ENCODE measurements at places on chromosomes 5 and 9. TPM values are rescaled to one million over a fixed set of nuclear protein-coding genes. Genes with fewer than 3 reads are reported as not detected.

The PCA3 gene
- 0.32 TPM for total RNA-seq

The CAAP1 gene
- total RNA-seq: 16.1 TPM

The ADAMTSL1 gene
- 18.4 TPM for total RNA-seq

The CAST gene
- 194 TPM for total RNA-seq

The PCDHB9 gene
- 0.16 TPM for total RNA-seq

The PLGRKT gene
- 21.2 TPM for total RNA-seq

The CLIC3 gene
- total RNA-seq: not detected

The DDX41 gene
- total RNA-seq: 86.4 TPM

- DNase-seq: no peak
Measured at GRCh38 chr9:90064248-90064647, 459.4 kb downstream of the GADD45G start.

- DNase-seq: no peak
Measured at GRCh38 chr5:94366811-94367210, 251.6 kb downstream of the KIAA0825 start.

DNA sequence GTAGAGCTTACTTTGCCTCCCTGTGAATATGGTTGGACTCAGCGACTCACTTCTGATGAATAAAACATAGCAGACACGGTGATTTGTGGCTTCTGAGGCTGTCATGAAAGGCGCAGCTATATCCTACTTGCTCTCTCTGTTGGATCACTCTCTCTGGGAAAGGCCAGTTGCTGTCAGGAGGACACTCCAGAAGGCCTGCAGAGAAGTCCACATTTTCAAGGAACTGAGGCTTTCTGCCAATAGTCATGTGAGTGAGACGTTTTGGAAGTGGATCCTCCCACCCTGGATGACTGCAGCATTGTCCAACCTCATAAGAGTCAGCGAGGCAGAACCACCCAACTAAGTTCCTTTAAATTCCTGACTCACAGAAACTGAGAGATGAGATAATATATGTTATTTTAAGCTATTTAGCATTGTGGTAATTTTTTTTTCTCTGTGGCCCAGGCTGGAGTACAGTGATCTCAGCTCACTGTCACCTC lies 156.0 kb upstream of the MAST4 start:
- DNase-seq: peak; percentile 10

DNA sequence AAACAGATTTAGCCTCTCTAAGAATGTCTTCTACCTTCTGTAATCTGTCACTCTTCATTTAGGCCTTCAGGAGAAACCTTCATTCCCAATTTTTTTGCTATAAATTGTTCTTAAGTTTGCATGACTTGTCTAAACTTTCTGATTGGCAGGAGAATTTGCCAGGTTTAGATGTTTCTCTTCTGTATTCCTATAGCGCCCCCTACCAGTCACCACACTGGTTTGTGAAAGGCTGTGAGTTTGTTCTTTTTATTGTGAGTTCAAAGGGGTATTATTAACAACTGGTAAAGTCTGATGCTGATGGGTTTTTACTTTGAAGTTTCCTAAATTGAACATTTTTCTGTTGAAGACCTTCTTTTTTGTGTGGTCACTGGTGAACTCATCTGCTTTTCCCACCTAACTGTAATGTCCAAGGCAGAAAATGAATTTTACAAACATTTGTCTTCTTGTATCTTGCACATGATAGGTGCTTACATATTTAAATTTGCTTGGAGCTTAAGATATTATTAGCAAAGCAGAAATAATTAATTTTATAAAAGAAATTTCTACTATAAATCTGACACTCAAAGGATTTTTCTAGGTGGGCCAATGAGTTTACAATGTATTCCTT lies 18.4 kb upstream of the F2RL2 start:
- DNase-seq: peak; percentile 85

DNA sequence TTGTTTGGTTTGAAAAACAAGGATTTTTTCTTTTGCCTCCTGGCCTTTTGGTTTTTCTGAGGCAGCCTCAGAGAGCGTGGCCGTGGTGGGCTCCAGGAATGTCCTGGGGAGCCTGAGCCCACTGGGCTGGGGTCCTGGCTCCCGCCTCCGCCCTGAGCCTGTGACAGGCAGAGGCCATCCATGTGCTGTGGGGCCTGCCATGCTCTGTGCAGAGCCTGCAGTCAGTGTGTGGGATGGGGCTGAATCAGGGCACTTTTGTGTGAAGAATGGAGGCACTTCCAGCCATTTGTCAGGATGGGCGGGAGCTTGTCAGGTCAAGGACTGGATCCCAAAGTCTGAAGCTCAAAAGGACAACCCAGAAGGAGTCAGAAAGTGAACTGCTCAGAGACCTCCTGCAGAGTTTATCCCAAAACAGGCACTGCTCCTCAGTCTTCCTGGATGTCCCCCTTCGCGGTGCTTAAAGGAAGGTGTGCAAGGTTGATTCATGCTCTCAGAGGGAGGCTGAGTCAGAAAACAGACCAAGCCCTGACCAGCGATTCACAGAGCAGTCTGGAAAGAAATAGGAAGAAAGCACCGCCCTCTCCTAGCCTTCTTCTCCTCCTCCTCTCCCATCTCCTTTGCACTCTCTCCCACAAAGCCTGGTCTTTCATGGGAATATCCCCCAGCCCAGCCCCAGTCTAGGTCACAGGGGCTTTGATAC lies 53.2 kb downstream of the MVB12B start:
- DNase-seq: no peak

DNA sequence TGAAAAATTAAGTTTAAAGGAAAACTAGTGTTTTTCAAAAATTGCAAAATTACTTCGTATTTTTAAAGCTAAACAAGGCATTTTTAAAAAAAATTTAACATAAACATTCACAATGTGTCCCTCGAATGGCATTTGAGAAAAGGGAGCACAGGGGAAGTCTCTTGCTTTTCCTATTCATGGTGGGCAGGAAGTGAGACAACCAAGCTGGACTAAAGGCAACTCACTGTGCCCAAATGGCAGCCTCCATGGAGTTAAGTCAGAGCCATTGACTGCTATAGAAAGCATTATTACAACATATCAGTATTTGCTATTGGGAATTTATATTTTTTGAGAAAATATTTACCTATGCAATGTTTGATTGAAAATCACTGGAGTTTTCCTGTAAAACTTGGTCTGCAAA lies 8.3 kb downstream of the HNRNPH1 start:
- no peak for DNase-seq

- DNase-seq: no peak
Measured at GRCh38 chr5:98602534-98603112, 170.8 kb upstream of the RGMB start.

DNA sequence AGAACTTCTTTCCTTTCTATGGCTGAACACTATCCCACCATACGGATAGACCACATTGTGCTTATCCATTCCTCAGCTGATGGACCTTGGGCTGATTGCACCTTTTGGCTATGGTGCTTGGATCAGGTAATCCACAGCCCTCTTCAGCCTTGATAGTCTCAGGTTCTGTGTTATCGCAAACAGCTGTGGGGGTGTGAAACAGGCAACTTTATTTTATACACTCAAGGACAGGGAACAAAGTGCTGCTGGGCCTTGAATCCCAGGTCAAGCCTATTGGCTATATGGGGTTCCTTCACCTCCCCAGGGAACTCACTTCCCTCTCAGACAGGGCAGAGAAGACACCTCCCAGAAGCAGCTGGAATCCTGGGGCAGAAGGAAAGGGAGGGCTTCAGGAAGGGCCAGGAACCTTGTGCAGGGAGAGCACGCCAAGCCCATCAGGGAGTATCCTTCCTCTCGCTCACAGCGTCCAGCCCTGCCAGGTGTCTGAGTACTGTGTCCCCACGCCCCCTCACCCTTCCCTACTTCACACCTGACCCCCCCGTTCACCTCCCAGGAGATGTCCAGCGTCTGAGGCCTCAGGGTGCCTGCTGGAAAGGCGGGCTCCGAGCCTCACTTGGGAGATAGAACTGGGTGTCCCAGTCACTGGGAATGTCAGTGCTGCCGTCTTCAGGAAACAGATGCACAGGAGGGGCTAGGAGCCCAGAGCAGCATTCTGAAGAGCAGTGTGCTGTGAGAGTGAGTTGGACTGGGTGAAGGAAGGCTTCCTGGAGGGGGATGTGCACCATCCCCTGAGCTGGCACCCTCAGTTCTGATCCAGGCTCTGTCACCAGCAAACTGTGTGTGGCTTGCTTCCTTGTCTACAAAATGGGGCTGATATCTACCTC lies 32.8 kb downstream of the AFAP1L1 start:
- no peak for DNase-seq

DNA sequence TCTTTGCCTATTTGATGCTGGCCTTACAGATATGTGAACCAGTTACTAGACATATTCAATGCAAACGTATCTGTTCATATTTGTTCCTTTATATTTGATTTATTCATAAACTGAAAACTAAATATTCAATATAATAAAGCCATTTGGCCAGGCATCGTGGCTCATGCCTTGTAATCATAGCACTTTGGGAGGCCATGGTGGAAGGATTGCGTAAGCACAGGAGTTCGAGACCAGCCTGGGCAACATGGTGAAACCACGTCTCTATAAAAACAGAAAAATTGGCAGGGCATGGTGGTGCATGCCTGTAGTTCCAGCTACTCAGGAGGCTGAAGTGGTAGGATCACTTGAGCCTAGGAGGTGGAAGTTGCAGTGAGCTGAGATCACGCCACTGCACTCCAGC lies 49.2 kb upstream of the CTNNAL1 start:
- DNase-seq: no peak

GRCh38 chr5:74570250-74570649 lies 70.3 kb downstream of the ENC1 start:
- no peak for DNase-seq

DNA sequence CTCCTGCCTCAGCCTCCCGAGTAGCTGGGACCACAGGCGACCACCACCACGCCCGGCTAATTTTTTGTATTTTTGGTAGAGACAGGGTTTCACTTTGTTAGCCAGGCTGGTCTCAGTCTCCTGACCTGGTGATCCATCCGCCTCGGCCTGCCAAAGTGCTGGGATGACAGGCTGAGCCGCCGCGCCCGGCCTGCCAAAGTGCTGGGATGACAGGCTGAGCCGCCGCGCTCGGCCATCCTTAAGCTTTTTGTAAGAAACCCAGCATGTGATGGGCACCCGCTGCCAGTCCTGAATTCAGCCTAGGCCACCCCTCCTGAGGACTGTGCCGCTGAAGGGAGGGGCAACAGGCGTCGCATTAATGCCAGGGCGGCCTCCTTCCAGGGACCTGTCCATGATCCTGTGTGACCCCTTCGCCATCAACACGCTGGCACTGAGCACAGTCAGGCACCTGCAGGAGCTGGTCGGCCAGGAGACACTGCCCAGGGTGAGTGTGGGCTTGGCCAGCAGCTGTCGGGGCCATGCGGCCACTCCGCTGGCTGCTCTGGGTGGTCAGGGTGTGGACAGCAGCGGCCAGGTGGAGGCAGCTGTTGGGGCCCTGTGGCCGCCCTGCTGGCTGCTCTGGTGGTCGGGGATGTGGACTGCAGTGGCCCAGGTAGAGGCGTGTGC lies 10.5 kb downstream of the NELFB start:
- DNase-seq: no peak

GRCh38 chr9:133526721-133527321 lies 2.1 kb upstream of the MYMK start:
- DNase-seq: no peak

DNA sequence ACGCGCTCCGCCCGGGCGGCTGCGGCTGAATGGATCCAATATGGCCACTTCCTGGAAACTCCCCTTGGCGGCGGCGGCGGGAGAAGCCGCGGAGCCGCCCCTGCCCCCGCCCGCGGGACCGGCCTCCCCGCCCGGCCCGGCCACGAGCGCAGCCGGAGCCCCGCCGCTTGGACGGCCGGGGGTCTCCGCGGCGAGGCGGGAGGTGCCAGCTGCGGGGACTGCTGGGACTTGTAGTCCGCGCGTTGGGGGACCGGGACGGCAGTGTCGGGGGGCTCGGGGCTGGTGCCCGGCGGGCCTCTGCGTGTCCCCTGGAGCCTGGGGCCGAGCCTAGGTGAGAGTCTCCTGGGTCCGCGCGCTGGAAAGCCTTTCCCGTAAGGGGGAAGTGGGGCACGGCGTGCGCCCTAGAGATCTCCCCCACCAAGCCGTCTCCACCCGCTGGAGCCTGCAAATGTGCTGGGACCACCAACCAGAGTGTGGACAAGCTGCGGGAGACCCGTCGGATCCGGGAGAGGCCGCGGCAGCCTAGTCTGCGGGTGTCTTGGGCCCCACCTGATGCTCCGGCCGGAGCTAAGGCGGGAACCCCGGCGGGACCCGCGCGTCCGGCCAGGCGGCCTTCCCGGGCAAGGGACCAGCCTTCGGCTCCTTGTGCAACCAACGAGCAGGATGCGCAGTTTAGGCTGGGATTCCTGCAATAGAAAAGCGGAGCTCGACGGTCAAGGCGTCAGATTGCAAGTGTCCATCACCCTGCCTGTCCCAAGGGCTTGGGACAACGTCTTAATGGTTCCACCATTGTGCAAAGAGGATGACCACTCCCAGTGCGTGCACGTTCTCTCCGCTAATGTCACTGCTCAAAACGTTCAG lies at the start of gene SEPTIN8:
SEPTIN8 (minus strand) TSS at position 31 of the 861 bp plus-strand sequence. CDS start 102 bp downstream, outside the sequence.
- peak; percentile 33 for DNase-seq

DNA sequence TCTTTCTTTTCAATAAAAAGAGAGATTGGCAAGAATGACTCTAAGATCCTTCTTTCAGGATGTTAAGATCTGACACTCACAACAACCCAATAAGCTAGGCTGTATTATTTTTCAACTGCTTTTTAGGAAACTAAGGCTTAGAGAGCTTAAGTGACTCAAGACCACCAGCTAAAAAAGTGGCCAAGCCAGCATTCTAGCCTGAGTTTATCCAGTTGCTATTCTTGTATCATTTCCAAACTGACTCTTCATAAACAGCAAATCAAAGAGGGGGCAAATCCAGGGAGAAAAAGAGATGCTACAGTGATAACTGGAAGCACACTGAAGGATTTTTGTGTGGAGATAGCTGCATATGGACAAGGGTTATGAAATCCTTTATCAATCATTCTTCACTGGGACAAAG lies 47.1 kb downstream of the TMEM252 start:
- DNase-seq: no peak

DNA sequence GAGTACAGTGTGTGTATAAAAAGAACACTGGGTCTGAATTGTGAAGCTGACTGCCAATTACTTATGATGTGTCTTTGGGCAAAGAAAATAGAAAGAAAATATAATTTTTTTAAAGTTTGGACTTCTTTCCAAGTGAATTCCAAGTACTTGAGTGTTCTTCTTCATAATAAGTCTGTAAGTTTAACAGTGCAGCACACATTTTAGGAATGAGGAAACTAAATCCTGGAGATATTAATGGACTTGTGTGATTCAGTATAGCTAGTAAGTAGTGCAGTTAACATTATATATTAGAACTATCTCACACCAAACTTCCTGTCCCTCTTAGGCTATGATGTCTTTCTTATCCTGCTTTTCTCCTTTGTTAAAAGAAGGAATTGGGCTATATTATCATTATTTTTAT lies 1953.8 kb downstream of the MAT2B start:
- no peak for DNase-seq

GRCh38 chr5:14327624-14328023 lies 184.5 kb downstream of the TRIO start:
- DNase-seq: no peak

- no peak for DNase-seq
Measured at GRCh38 chr5:68554571-68555279, 339.2 kb downstream of the PIK3R1 start.

- DNase-seq: no peak
Measured at GRCh38 chr5:102617191-102618187, 118.7 kb upstream of the SLCO6A1 start.

DNA sequence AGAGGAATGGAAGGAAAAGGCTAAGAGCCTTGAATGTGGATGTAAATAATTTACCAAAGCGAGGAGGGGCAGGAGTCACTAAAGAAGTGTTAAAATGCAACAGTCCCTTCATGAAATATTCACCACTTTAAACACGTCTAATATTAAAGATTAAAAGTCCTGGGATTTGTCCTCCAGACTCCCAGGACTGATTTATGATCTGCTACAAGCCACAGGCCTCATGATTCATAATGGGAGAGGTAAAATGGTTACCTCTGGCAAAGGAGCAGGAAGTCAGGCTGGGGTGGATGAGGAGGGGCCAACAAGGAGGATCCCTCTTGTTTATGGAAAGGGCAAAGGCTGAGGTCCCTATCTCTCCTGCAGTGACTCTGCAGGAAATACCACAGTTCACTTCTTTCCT lies 292.4 kb downstream of the TRIM32 start:
- DNase-seq: no peak

Measured in endothelial cell of umbilical vein (primary cell).